ENCODE measurements at places on chromosomes 12 and 14.

GRCh38 chr12:45409966-45410365 lies 194.1 kb downstream of the ANO6 start:
- DNase-seq, result no peak

GRCh38 chr14:79680087-79680486 lies 531.2 kb downstream of the DIO2 start:
- no peak for DNase-seq

DNA sequence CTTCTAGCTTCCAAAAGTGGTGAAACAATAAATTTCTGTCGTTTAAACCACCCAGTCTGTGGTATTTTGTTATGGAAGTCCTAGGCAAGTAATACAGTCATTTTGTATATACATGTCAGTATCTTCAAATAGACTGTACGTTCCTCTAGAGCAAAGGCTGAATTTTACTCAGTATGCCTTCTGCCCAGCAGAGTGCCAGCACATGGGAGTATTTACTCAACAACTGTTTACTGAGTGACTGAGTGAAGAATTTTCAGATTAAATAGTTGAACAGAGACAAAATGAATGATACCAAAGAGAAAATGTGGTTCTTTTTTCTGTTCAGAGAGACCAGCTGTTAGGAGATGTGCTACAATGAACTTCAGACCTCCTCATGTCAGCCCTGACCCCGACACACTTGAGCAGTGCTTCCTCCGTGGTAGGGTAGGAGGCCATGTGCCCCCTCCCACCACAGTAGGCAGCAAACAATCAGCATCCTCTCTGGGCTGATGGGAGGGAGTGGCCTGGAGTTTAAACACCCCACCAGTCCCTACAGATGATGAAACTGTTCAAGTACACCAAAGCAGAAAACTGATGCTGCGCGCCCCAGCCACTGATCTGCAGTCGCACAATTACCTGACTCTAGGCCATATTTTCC lies 21.7 kb downstream of the BMP4 start:
- no peak for DNase-seq

- no peak for DNase-seq
These were observed 105.8 kb downstream of the TGFB3 start for GRCh38 chr14:75875958-75876357.

- no peak for DNase-seq
These were observed 207.6 kb downstream of the EMP1 start for GRCh38 chr12:13404111-13404628.

DNA sequence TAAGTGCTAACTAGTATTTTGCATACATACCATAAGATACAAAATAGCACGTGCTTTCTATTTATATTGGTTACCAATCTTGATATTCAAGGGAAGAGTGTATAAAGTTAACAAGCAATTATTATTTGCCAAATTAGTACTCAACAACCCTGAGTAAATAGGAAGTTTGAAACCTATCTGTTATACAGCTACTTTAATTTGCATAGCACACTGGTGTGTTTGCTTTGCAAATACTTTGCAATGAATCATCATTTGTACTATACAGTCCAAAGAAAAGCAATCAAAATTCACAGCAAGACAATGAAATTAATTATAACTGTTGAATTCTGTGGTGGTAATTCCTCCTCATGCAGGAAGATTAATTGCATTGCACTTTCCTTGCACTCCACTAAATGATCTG lies 469.1 kb downstream of the PRKD1 start:
- no peak for DNase-seq

DNA sequence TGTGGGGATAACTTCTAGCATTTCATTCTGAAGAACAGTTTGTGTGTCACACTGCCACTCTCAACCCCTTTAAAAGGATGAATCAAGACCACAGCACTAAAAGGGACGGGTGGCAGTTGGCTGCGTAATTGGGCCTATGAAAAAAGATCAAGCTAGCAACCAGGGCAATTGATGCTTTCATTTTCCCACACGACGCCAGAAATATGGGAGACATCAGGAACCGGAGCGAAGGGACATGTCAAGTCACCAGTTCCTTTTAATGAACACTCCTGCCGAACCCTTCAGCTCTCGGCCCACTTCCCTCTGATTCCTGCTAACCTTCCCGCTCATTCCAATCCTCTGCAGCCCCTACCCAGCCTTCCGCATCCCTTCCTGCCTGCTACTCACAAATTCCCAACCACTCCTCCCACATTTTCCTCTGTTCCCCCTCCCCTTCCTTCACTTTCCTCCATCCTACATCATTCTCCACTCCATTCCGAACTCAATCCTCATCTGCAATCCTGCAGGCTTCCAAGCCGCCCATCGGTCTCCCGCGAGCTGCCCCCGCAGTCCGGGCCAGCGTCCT lies 753 bp downstream of the CSRNP2 start:
- peak; percentile 41 for DNase-seq

GRCh38 chr12:109739747-109740693 lies 26.4 kb downstream of the FAM222A start:
- DNase-seq, result no peak

GRCh38 chr12:32705783-32706182 lies 26.7 kb downstream of the DNM1L start:
- no peak for DNase-seq

GRCh38 chr12:47808574-47809365 lies 10.9 kb downstream of the HDAC7 start:
- DNase-seq, result peak; percentile 54

DNA sequence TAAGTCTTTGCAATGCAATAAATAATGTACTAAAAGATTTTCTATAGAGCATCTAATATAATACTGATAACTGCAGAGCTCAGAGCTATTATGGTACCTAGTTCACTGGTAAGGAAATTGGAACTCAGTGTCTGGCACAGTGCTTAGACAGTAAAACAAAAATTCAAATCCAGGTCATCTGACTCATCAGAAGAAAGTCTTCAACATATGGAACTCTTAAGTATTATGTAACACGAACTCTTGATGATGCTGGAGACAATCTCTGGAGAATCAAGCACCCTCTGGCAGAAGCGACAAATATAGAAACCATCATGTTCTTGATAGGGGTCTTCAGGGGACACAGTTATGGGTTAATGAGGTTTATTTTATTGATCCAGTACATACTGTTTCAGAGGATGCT lies 37.3 kb upstream of the TRHDE start:
- no peak for DNase-seq

DNA sequence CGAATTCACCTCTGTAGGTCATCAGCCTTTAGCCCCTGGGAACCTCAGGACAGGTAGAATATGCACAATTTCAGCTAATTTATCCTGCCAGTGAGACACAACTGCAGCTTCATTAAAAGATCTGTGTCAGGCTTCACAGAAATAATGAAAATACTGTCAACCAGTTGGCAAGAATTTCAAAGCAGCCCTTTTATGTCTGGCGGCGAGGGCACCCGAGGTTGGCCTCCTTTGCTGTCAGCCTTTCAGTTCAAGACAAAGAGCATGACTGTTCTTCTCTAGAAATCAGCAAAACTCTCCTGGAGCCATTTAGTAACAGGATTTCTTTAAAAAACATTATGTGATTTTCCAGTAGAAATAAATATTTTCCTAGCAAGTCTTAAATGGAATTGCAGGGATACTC lies 75.9 kb downstream of the BBS10 start:
- no peak for DNase-seq

- DNase-seq, result no peak
These were observed 11.8 kb downstream of the TMCC3 start for GRCh38 chr12:94638521-94638920.

- DNase-seq, result no peak
These were observed at the start of gene CCND2 for GRCh38 chr12:4273652-4274395. Gene CCND2 (plus strand): TSS chr12:4273762. CDS start chr12:4274041, 279 bp downstream.

DNA sequence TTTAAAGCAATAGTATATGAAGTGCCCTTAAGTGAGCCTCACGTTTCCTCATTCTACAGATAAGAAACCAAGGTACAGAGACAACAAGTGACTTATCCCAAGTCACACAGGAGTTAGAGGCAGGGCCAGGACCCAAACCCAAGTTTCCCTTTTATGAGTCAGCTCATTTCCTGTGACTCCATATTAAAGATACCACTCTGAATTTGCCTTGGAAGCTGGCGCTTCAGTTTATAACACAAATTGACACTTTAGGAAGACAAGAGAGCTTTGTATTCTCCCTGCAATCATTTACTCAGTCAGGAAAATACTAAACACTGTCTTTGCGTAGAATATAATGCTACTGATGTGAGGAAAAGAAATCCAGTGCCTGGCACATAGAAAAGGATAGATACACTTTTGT lies 43.2 kb downstream of the MYBPC1 start:
- DNase-seq, result no peak

GRCh38 chr12:53538209-53538689 lies 31.0 kb upstream of the NPFF start:
- DNase-seq, result peak; percentile 9

DNA sequence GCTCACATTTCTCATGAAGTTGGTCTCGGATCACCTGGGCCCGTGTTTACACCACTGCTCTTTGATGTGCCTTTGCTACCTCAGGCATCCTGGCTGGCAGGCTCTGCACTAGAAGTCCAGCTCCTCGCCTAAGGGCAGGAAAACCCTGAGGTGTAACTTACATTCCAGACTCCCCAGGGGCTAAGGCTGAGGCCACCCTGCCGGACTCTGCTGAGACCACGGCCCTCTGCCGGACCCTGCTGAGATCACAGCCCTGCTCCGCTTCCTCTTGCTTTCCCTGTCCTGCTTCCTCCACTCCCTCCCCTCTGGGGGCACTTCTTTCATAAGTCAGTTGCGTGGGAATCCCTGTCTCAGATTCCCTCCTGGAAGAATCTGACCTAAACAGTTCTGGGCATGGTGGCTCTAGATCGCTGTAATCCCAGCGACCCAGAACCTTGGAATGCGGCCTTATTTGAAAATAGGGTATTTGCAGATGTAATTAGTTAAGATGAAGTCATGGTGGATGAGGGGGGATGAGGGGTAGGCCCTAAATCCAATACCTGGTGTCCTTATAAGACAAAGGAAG lies 17.2 kb downstream of the RILPL1 start:
- no peak for DNase-seq

DNA sequence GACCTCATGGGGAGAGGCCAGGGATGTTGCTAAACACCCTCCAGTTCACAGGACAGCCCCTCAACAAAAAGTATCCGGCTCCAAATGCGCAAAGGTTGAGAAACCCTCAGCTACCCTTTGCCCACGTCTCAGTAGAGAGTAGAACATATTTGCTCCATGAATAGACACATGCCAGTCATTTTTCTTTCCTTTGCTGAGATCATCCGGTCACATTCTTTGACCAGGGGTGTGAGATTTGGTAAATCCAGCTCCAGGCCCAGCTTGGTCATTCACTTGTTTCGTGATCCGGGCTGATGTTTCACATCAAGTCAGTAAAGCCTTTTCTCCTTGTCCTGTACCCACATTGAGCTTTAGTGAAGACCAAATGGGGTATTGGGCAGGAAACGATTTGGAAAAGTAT lies 83.6 kb upstream of the LHX5 start:
- no peak for DNase-seq

DNA sequence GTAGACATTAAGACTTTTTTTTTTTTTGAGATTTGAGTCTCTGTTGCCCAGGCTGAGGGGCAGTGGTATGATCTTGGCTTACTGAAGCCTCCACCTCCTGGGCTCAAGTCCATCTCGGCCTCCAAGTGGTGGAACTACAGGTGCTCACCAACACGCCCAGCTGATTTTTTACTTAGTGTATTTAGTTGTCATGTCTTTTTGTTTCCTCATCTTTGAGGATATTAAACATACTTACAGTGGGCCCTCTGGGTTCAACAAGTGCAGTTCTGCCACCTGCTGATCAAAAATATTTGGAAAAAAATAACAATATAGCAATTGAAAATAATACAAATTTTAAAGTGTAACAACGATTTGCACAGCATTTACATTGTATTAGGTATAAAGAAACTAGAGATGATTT lies 4.4 kb upstream of the B4GALNT1 start:
- DNase-seq, result no peak

DNA sequence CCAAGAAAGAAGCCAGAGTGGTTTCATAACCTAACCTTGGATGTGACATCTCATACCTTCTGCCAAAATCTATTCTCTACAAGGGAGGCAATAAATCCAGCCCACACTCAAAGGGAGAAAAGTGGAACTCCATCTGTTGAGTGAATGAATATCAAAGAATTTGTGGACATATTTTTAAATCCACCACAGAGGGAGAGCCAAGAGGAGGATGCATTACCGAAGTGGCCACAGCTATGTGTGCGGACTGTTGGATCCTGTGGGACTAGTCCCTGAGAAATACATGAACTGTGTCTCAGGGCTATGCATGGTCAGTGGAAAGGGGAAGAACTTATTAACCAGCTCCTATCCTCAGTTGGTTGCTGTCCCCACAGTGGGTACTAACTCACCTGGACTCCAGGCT lies 273.9 kb downstream of the NUAK1 start:
- DNase-seq, result no peak

GRCh38 chr12:75350413-75350812 lies 15.9 kb downstream of the GLIPR1L1 start:
- no peak for DNase-seq

GRCh38 chr12:42508913-42509460 lies 80.6 kb downstream of the PRICKLE1 start:
- no peak for DNase-seq

- DNase-seq, result no peak
These were observed 240.3 kb downstream of the DUSP6 start for GRCh38 chr12:89111964-89112363.

- DNase-seq, result no peak
These were observed 1.4 kb downstream of the RIMBP2 start for GRCh38 chr12:130714591-130715149.

DNA sequence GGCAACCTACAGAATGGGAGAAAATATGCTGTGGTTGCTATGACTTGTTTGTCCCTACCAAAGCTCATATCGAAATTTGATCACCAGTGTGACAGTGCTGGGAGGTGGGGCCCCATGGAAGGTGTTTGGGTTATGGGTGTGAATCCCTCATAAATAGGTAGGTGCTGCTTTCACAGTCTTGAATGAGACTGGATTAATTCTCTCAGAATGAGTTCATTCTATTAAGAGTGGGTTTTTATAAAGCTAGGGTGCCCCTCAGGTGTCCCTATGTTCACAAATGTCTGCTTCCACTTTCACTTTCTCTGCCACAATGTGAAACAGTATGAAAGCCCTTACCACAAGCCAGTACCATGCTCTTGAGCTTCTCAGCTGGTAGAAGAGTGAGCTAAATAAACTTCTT lies 133.5 kb downstream of the CPNE8 start:
- peak; percentile 3 for DNase-seq

DNA sequence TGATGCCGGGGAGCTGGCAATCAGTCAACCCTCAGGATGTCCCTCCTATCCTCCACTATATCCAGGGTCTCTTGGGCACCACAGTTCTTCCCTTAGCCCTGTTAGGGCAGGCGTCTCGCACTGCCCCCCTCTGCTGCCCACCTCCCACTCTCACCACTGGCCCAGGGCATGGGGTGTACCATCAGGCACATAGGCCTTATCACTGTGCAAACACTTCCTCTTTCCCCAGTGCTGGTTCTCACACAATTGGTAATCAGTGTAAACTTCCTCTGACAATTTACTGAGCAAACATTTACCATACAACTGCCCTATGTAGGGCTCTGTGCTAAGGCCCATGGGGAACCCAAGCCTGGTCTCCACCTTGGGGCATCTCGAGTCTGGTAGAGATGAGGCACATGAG lies 20.1 kb upstream of the TMED10 start:
- DNase-seq, result no peak

GRCh38 chr12:4383304-4383865 lies 3.9 kb upstream of the FGF23 start:
- no peak for DNase-seq

Measured in A172 (cell line).